Activated T-cell treated with anti-CD3 and anti-CD28 coated beads for 4 hours (primary cell): ENCODE measurements at places on chromosomes 11 and 22.

DNA sequence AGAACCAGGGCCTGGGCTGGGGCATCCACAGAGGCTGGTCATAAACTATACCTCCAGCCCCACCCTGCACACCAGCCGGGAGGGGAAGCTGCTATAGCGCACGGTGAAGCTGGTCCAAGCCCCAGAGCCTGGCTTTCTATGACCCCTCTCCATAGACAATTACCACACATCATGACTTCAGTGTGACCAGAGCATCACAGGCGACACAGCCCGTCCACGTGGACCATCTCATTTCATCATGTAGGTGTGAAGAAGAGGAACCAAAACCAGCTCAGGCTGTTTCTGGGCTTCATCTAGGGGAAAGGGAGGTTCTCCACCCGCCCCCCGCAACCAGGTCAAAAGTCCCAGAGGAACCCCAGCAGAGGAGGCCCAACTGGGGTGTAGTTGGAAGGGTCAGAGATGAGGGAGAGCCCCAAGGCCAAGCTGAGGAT is 3.0 kb downstream of the CXCR5 start:
- DNase-seq = no peak

DNA sequence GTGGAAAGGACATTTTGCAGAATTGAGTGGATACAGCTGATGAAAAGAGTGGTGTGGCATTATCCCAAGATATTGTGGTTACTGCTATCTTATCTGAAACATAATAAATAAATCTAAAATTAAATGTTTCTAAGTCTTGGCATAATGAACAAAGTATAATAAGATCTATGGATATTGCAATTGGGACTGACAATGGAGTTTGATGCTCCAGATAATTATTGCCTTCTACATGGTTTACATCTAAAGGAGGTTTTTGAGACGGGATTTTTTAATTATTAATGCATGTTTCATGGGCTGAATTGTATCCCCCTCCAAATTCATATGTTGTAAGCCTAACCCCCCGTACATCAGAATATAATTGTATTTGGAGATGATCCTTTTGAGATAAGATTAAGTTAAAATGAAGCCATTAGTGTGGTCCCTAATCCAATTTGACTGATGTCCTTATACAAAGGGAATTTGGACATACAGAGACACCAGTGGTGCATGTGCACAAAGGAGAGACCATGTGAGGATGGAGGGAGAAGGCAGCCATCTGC is 198.5 kb downstream of the MSANTD4 start:
- DNase-seq = no peak

- DNase-seq = no peak
Observed at GRCh38 chr22:24593836-24594568, 1.1 kb upstream of the LRRC75B start.

DNA sequence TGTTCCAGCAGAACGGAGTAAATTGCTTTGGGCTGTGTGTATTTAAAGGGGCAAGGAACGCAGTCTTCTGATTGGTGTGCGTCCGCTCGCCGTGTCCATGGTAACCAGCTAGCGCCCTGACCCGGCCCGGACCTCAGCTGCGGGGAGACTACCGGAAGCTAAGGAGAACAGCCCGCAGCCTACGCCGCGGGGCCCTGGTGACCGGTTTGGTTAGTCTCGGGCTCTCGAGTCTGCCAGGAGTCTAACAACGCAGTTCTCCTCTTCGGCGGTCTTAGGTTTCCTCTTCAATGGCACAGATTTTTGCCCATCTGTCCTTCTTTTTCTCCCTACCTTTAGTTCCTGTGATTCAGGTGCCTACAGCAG is 3.5 kb upstream of the OR56A3 start:
- no peak for DNase-seq

DNA sequence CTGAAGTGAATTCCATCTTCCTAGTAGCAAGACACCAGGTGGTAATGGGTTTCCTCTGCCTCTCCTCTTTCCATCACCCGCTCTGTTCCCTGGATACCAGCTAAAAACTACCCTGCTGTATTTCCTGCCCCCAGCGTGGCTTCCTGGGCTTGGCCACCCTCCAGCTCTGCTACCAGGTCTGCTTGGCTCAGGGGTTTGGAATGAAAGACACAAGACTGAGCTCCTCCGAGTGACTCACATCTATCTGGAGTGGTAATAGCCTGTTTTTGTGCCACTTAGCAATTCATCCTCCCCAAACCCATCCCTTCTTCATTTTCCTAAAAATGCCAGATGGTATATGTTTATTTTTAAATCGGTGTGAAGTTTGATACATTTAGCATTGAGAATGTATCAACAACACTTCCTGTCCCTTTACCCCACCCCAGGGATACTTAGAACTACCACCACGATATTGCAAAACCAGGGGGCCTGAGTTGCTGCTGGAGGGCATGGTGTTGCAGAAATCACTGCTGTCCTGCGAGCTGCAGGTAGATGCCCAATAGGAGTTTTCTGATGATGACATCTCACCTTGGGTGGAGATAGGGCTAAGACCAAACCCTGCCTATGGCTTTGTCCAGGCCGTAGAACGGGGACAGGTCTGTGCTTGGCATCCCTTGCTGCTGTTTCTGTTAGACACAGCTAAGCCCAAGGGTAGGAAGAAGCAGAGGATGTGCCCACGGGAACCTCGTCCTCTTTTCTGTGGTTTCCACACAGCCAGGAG is 7.5 kb upstream of the MICAL3 start:
- no peak for DNase-seq

- DNase-seq = no peak
Observed at GRCh38 chr11:20048246-20048645, 112.0 kb downstream of the DBX1 start.
